ENCODE measurements at places on chromosomes 2 and 18. TPM values are rescaled to one million over a fixed set of nuclear protein-coding genes. Genes with fewer than 3 reads are reported as not detected.

The RGPD3 gene
- total RNA-seq: 0.14 TPM

The ATAD2B gene
- 5.6 TPM for total RNA-seq

The IL1A gene
- 311 TPM for total RNA-seq

The REG3A gene
- total RNA-seq: not detected

The IL1R2 gene
- total RNA-seq: 37.9 TPM

The GPAT2 gene
- total RNA-seq: 2.8 TPM

The TRIB2 gene
- total RNA-seq: 5.0 TPM

The PCARE gene
- total RNA-seq: not detected

The RELCH gene
- total RNA-seq: 16.6 TPM

The MCFD2 gene
- 83.4 TPM for total RNA-seq

The NDC80 gene
- total RNA-seq: 34.1 TPM

The FOSL2 gene
- 35.6 TPM for total RNA-seq

The WDCP gene
- 10.4 TPM for total RNA-seq

The RESP18 gene
- not detected for total RNA-seq

The RNF152 gene
- 14.4 TPM for total RNA-seq

The KCNIP3 gene
- 6.4 TPM for total RNA-seq

The CCDC85A gene
- total RNA-seq: 0.03 TPM

The CPO gene
- total RNA-seq: not detected

The ATOH8 gene
- total RNA-seq: not detected

The SMYD1 gene
- not detected for total RNA-seq

The CRYGC gene
- not detected for total RNA-seq

The LYPD6B gene
- total RNA-seq: 7.7 TPM

The MTERF4 gene
- total RNA-seq: 15.9 TPM

The ZNF142 gene
- total RNA-seq: 23.1 TPM

The SLC14A1 gene
- 0.25 TPM for total RNA-seq

The MITD1 gene
- total RNA-seq: 34.6 TPM

The NCKAP1 gene
- total RNA-seq: 165 TPM
